Activated T-helper 1 cell treated with anti-CD3 and anti-CD28 coated beads, Interleukin-2, amount 50 U/mL, for 16 hours (primary cell): ENCODE measurements at places on chromosomes 6 and 20.

DNA sequence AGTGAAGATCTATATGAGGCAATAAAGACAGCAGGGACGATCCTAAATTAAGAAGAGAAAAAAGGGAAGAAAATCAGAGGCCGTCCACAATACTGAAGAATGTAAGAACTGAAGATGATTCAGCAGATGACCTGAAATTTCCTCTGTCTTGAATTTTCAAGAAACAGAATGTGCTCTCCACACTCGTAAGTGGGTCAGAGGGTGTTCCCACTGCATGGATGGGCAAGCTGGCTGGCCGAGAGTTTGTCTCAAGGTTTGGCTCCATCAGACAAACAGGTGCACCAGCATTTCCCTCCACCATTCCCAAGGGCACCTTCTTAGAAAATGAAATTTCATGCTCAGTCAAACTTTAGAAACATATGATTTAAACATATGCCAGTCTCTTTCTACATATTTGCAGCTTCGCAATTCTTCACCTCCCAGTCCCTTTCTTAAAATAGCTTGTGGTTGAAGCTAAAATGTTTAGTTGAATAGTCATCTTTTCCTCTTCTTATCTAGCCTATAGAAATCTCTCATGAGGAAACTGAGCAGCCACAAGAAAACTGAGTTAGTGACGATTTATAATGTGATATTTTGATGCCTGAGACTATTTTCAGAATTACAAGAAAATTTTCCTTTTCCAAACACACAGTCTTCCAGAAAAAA is 576.4 kb downstream of the PRKN start:
- no peak for DNase-seq

DNA sequence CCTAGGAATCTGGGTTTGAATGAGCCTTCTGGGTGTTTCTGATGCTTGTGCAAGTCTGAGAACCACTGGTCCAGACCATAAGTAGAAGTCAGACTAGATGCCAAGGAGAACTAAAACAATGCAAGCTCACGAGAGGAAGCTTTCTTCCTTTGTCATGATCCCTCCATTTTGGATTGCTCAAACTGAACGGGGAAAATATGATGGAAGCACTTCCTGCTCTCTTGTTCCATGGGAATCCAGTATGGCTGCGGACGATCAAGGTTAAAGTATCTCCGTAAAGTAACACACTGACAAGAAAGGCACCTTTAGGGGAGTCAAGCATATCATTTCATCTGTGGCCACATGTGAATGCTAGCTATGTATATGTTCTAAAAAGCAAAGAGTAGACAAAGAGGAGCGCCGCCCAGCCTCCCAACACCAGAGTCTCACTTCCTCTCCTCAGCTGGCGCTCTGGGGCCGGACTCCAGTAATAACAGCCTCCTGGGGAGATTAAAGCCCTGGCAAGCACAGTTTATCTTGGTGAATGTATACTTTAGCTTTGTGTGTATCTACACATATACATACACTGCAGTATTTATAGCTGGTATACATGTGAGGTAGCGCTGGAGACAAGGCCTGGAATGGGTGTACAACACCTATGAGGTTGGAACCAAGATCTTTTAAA is 88.1 kb downstream of the FOXC1 start:
- no peak for DNase-seq

DNA sequence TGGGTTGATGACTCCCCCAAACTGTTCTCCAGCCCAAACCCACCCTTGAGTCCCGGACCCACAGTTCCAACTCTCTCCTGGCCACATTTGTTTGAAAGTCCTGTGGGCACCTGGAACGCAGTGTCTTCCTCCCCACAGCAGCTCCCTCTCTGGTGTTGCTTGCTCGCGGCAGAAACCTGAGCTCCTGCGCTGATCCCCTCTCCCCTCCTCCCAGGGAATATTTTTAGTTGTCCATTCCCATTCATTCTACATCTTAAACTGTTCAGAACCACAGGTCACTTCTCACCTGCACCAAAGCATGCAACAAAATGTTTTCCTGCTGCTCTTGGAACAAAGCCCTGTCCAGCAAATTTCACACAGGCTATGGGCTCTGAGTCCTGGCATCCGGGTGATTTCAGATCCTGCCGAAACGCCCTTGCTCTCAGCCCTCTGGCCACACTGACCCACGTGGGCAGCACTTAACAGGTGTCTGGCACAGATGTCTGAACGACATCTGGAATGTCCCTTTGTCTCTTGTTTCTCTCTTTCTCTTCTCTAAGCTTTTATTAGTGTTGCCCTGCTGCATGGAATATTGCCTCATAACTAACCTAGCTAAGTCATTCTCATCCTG is 27.0 kb upstream of the PMEPA1 start:
- DNase-seq: no peak

- DNase-seq: no peak
Observed at GRCh38 chr20:18632196-18632789, 44.4 kb downstream of the DTD1 start.

GRCh38 chr6:48691420-48691819 is 580.4 kb upstream of the PTCHD4 start:
- no peak for DNase-seq

DNA sequence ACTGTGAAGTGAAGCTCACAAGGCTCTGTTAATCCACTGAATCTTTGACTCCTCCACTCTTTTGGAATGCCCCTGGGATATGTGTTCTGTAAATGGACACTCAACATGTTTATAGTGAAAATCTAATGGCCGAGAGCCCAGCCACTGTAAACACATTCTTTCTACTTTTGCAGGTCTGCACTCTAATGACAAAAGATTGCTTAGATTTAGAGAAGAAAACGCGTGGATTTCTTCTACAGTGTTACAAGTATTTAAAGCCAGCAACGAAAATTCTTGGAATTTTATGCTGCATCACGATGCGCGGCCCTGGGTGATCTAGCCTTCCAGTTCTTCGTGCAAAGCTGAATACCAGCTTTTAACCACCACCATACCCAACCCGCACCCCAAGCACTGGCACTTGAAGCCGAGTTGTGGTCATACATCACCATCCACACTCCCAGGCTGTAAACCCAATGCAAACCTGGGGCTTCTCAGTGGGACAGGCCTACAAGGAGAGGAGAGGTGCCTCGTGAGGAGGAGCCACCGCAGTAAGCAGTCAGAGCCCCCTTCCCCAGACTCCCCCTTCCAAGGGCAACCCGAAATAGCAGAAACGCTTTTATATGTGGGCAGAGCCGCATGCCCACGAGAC is 3.7 kb upstream of the FOXO3 start:
- DNase-seq: no peak

DNA sequence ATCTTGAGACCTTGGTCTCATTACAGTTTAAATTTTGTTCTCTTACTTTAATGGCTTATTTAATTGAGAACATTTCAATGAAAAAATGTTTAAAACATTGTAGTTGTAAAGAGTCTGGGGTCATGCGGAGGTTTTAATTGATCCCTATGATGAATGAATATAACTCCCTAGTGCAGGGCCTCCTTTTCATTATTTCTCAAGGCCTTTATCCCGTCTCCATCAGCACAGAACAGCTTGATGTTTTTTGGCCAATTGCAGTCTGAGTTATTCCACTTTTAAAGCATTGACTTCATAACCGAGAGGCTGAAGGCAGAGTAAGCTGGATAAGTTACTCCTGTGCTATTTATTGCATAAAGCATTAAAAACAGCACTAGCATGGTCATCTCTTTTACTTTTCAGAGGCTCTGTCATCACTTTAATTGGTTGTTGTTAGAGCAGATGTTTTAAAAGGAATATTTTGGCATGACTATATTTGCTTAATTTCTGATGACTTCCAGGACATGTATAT is 83.4 kb downstream of the DTD1 start:
- no peak for DNase-seq

DNA sequence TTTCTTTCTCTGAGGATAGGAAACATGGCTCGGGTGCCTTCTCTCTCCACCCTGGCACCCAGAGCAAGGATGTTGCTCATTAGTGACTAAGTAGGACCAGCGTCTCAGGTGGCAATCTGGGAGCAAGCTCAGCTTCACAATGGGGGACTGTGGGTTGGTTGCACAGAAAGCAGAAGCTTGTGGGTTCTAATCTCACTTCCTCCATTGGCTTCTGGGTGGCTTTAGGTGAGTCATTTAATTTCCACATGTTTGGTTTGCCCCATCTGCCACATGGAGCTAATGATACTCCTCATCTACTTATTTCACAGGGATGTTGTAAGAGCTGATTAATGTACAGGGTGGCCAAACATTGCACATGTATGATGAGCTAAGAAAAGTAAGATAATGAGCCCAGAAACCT is 54.8 kb upstream of the AKIRIN2 start:
- no peak for DNase-seq
